ENCODE measurements at places on chromosomes 6 and 20.

DNA sequence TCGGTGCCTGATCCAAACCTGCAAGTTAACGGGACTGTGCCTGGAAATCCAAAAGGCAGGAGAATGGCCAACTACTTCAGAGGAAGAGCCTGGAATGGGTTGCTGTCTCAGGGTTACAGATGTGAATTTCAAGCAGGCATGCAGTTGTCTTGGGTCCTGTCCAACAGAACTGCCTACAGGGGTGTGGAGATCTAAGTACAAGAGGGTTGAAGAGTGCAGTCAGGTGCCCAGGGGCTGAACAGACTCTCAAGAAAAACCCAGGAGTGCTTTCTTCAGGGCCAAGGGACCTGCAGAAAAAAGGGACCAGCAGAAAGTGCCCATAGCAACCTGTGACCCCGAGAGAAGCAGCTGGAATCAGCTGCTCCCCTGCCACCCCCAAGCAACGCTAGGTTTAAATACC is 71.0 kb downstream of the PREP start:
- no peak for DNase-seq

DNA sequence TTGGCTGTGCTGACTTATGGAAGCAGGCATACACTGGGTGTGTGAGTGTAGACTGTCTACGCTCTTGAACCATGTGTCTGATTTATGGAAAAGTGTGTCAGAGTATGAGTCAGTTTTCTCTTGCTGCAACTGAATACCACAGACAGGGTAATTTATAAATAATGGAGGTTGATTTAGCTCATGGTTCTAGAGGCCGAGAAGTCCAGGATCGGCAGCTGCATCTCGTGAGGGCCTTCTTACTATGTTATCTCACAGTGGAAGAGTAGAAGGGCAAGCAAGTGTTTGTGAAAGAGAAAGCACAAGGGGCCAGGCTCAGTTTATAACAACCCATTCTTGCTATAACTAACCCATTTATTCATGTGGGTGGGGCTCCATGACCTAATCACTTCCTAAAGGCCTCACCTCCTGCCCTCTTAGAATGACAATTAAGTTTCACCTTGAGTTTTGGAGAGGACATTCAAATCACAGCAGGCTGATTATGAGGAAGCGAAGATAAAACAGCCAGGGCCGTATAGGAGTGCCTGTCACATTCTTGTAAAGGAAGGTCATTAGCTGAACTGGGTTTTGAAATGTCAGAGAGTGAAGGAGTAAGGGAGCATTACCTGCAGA is 6.7 kb downstream of the GPR31 start:
- DNase-seq: no peak

DNA sequence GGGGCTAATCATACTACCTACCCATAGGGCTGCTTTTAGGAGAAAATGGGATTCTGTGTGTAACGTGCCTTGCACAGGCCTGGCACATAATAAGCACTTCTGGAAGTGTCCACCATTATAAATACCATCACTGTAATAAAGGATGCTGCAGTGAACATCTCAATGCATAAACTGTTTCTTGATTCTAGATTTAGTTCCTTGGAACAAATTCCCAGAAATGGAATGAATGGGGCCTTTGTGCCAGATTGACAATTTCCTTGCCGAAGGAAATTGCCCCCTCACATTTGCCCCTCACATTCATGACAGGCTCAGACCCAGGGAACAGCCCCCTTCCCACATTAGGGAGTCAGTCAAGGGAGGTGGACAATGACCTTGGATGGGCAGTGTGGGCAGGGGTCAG is 29.2 kb downstream of the BPIFB4 start:
- no peak for DNase-seq

DNA sequence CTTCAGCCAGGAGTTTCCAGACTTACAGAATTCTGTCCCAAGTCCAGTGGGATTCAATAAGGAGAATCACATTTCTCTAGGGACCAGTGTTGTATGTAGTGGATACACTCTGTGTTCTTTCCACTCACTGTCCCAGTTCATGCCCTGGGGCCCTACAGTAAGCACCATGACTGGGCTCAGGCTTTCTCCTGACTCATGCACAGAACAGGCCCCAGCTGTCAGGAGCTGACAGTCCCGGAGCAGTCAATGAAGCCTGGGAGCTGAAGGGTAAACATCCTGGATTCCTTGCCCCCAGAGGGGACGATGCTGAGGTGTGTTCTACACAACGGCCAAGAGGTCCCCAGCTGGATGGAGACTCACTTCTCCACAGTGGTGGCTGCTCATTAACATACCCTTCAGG is 40.2 kb upstream of the LRFN2 start:
- no peak for DNase-seq

DNA sequence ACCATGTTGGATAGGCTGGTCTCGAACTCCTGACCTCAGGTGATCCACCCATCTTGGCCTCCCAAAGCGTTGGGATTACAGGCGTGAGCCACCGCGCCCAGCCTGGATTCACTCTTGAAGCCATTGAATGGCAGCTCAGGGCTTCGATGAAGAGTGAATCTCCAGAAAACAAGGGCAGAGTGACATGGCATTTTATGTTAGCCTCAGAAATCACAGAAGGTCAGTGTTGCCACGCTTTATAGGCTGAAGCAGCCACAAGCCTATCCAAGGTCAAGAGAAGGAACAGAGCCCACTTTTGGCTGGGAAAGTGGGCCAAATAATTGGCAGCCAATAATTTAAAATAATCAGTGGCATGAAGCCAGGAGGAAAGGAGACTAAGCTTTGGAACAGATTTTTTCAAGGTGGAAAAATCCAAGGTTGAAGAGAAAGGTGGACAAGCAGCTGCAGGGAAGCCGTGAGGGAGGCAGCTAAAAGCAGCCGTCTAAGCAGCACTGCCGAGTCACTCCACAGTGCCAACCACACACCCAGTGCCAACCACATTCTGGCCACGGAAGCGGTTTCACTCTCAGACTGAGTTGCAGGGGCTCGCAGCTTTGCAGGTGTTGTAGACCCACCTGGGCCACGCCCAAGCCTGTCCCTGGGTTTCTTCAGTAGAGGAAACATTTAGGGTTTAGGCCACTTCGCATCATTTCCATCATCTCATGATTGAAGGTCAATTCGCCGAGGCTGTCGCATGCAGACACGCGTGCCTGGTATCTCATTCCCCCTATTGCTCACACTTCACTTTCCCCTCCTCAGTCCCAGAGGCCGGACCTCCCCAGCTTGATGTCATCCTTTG is 17.4 kb upstream of the AVP start:
- DNase-seq: no peak

- DNase-seq: no peak
Observed at GRCh38 chr6:8825726-8826125, 390.4 kb upstream of the SLC35B3 start.

GRCh38 chr6:14903176-14904038 is 342.5 kb upstream of the JARID2 start:
- no peak for DNase-seq

DNA sequence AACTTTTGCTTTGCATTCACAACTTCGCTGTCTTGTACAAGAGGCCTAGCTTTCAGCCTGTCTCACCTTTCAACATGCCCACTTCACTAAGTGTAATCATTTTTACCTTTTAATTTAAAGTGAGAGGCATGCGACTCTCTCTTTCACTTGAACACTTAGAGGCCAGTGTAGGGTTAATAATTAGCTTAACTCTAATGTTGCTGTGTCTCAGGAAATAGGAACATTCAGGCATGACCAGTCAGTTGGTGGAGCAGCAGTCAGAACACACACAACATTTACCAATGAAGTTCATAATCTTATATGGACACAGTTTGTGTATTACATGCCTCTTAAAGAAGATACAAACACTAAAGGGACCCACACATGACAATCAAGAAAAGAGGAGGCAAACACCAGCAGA is 47.6 kb downstream of the HTR1B start:
- no peak for DNase-seq

DNA sequence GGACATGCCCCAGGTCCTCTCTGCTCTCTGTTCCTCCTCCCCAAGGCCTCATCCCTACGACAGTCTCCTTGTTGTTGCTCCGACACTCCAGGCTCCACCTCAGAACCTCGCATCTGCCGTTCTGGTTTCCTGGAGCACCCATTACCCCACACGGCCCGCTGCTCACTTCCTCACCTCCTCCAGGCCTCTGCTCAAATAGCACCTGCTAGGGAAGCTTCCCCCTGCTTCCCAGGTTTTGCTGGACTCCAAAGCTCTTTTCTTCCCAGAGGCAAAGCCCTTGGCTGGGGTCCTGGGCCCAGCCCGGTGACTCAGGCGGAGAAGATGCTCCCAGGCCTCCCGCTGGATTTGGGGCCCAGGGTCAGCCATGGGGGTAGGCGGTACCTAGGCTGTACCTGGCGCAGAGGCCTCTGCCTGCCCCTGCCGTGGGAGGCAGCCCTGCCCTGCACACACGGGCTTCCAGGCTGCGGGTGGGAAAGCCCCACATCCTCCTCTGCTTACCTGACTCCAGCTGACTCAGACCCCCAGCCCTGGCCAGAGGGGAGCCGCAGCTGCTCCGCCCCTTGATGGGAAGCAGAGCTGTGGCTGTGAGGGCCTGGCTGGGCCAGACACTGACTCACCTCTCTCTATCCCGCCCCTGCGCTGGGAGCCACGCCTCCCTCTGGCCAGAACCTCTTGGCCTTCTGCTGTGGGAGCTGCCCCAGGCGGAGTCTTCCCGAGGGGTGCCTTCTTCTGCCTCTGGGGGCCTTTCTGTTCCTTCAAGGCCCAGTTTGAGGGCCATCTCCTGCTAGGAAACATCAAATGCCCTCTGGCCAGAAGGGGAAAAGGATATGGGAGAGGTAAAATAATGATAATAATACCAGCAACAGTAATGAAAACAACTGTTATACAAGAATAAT is 130.5 kb downstream of the CEBPB start:
- peak; percentile 96 for DNase-seq

GRCh38 chr6:2429460-2429859 is 184.1 kb upstream of the GMDS start:
- peak; percentile 18 for DNase-seq

DNA sequence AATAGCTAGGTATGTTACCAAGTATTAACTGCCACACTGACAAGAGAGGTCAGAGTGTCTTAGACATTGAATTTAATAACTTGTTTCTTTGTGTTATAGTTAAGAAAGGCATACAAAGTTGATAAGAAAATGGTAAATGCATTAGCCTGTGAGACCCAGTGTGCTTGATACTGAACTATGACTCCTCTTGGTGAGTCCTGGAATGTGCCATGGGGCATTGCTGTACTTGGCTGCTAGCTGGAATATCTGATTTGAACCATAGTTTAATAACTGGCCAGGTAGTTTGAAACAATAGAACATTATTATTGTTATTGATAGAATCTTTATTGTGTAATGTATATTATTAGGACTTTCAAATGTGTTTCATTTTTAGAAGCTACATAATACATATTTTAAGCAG is 70.0 kb downstream of the ZFAND3 start:
- no peak for DNase-seq

DNA sequence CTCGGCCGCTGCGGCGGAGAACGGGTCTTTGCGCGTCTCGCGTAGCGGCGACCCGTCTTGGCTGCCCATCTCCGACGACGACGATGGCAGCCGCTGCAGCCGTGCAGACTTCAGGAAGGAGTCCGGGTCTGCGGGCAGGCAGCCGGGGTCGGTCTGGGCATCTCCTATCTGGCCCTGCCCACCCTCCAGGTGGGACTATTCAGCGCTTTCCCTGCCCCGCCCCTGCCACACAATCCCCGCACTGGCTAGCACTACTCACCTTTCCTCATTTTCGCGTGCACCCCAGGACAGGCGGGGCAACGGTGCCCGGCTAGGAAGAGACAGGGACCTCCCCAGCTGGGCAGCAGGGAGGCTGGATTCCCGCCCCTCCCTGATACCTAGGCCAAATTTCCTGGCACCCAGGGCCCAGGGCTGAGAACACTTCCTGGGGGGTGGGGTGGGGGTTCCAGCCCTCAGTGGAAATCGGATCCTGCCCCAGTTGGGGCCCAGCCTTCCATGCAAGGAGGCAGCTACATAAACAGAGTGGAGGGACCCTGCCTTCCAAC is 9.2 kb downstream of the GGT7 start:
- DNase-seq: no peak

DNA sequence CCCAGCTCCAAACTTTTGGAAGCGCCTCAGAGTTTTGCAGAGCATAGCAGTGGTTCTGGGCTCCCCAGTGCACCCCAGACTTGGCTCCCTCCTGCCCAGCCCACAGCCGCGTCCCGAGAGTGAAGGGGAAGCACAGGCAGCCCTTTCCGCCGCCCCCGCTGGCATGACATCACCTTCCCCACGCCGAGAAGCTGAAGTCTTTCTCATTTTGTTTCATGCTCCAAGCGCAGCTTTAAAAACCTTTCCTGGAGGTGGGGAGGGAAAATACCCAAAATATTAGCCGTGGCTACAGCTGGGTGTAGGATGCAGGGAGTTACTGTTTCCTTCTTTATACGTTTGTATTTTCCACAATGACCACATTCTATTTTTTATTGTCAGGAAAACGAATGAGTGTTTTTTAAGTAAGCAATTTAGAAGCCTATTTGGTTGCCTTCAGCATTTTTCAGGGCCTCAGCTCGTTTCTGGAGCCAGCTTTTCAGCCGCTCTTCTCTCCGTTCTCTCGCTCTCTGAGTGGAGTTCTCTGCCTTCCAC is 72.9 kb downstream of the SNX5 start:
- peak; percentile 64 for DNase-seq

- DNase-seq: no peak
Observed at GRCh38 chr6:7268362-7268761, 44.6 kb downstream of the SSR1 start.

- peak; percentile 42 for DNase-seq
Observed at GRCh38 chr6:121436960-121437850, 1.8 kb downstream of the GJA1 start.

DNA sequence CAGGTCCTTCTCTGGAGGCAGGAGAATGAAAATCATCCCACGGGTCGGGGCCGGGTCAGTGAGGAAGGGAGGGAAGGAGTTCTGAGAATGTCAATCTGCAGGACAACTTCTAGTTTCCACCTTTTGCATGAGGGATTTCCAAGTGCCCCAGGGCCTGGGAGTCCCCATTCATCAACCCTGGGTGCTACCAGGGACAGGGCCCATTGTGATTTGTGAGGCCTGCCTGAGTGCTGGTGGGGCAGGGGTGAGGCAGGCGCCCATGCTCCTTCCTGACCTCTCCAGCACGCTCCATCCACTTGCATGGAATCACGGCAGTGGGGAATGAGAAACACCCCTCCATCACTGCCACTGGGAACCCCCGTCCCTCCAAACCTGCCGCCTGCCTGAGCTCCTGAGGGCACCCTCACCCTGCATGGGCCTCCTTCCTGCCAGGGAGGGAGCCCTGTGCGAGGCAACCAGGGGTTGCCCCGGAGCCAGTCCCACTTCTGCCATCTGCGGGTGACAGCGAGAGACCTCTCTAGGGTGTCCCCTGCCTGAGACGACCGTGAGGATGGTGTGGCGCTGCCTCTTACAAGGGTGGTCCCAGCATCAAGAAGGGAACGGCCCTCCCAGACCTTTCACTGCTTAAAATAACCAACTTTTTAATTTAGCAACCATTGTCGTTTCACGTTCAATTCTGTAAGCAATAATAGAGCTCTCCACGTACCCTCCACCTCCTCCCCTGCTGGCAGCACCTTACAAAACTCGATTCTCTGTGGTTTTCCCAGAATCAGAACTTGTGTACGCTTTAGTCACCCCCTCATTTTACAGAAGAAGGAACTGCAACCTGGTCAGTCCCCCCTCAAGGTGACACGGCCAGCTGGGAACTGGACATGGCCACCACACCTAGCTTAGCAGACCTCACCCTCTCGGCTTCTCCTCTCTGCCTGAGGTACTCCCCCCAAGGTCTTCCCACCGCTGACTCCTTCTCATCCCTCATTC is 28.6 kb downstream of the PMEPA1 start:
- DNase-seq: no peak
